Fibroblast of skin of left quadriceps (primary cell): ENCODE measurements at places on chromosomes 11 and 22.

- DNase-seq = no peak
These were observed 8.4 kb downstream of the MSANTD2 start for GRCh38 chr11:124791626-124792341.

GRCh38 chr11:69888483-69889181 is 69.4 kb upstream of the FGF3 start:
- peak; percentile 15 for DNase-seq

- no peak for DNase-seq
These were observed 347.5 kb downstream of the DCDC1 start for GRCh38 chr11:31022080-31022479.

GRCh38 chr11:79414644-79415317 is 26.0 kb downstream of the TENM4 start:
- peak; percentile 82 for DNase-seq

DNA sequence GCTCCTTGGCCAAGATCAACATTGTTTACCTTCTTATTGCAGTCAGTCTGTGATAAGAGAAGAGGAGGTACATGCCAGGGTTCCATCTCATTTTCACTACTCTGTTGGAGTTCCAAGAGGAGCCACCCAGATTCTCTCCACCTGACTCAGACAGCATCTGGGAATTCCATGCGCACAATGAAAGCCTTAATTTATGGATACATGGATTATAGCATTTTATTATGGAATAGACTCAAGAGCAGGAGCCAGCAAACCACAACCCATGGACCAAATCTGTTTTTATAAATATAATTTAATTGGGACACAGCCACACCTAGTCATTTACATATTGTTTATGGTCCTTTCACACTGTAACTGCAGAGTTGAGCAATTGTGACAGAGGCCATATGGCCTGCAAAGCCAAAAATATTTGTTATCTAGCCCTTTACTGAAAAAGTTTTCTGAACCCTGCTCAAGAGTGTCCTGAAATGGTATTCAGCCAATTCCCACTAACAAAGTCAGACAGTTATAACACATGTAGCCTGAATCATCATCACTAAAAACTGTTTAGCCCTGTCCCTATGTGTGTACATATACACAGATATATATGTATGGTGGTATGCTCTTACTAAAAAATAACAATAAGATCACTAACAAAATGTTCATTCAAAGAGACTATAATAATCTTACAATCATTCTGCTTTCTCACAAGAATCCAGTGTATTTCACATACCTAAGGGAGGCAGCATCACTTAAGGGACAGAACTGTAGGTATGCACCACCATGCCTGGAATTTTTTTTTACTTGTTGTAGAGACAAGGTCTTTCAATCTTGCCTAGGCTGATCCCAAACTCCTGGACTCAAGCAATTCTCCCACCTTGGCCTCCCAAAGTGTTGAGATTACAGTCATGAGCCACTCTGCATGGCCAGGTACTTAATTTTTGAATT is 104.5 kb upstream of the TEAD1 start:
- peak; percentile 76 for DNase-seq

GRCh38 chr11:114194702-114195101 is 101.5 kb upstream of the NNMT start:
- DNase-seq = no peak
